ENCODE measurements at places on chromosomes 13 and 19.

DNA sequence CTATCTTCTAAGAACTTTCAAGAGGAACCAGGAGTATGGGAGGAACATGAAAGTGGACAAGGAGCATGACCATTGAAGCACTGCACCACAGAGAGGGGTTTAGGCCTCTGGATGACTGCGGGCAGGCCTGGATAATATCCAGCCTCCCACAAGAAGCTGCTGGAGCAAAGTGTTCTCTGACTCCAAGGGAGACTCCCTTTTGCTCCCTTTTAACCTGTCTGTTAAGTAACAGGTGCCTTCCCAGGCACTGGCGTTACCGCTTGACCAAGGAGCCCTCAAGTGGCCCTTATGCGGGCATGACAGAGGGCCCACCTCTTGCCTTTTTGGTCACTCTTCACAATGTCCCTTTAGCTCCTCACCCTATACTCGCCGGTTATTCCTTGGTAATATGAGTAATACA, 666.2 kb downstream of the SLITRK6 start:
- no peak for DNase-seq

DNA sequence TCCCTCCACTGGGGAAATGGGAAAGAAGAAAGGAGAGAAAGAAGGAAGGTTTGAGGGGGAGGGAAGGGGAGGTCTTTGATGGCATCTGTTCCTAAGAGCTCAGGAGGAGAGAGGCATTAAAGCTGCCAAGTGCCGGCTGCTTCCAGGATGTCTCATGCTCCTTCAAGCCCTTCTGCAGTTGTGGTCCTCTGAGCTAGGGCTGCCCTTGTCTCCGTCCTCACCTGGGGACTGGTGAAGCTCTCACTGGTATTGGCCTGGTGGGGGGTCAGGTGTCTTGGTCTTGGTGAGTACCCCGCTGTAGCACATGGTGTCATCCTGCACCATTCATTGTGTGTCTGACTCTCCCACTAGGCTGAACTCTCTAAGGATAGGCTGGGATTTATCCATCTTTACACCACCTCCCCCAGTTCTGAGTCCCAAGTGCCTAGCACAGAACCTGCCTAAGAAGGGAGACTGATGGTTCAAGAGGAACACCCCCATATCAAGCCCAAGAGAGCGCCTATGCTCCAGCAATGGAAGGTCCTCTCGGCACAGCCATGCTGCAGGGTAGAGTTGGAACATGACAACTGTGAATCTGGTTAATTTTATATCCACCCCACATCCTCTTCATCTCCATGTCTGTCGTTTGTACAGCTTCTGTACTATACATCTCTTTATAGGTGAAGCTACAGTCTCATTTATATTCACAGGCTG, 83.7 kb downstream of the AKAP11 start:
- DNase-seq, result no peak

DNA sequence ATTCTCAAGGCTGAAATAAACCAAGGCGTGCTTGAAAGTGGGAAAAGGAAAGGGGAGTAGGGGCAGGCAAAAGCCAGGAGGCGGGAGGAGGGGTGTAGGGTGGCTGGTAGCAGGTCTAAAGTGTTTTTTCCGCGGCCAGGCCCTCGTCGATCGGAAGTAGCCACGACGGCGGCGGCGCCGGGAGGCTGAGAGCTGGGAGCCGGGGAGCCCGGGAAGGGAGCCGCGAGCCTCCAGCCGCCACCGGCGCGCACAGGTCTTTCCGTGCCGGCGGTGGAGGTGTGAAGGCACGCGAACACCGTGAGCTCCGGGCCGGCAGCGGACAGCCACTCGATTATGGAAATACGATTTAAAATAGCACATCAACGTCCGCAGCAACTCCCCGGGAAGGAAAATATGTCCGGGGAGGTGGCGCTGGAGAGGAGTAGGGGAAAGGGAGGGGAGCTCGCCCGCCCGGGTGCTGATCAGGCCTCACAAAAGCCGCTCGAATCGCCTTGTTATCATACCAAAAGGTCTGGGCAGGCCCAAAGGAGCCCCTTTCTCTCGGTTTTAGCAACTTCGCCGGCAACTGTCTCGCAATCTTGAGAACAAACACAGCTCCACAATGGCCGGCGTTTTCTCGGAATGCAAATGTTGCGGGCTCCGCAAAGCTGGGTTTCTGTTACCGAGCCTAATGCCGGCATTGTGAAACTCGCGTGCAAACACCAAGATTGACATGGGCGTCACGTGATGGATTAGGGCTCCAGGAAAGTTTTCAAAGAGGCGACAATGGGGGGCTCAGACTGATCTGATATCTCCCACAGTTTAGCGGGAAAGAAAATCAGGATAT, 2.9 kb upstream of the PCDH8 start:
- DNase-seq, result no peak

GRCh38 chr13:41812851-41813250, 148.1 kb downstream of the VWA8 start:
- DNase-seq, result no peak

- DNase-seq, result peak; percentile 54
Measured at GRCh38 chr13:74026753-74027152, 107.5 kb downstream of the KLF12 start.

GRCh38 chr19:29985196-29985595, 43.2 kb downstream of the URI1 start:
- no peak for DNase-seq
